ENCODE measurements at places on chromosomes 5 and 9.

GRCh38 chr9:126633881-126634558 is 20.3 kb downstream of the LMX1B start:
- no peak for DNase-seq

GRCh38 chr5:125056671-125057485 is 310.4 kb upstream of the ZNF608 start:
- no peak for DNase-seq

DNA sequence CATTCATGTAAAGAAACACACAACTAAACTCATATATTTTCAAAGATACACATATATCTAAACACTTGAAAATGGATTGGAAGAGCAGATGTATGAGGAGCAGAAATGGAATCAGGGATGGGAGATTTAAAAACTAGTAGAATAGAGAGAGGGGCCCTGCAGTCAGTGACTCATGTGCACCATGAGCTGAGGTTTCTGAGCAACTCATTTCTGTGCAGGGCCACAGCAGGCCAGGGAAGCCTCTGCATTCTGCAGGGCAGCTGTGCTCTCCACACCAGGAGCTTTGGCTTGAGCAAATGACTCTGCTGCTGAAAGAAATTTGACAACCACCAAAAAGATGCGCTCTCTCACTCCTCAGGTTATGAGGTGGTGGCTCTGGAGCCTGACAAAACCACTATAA is 27.1 kb downstream of the LHX6 start:
- no peak for DNase-seq

DNA sequence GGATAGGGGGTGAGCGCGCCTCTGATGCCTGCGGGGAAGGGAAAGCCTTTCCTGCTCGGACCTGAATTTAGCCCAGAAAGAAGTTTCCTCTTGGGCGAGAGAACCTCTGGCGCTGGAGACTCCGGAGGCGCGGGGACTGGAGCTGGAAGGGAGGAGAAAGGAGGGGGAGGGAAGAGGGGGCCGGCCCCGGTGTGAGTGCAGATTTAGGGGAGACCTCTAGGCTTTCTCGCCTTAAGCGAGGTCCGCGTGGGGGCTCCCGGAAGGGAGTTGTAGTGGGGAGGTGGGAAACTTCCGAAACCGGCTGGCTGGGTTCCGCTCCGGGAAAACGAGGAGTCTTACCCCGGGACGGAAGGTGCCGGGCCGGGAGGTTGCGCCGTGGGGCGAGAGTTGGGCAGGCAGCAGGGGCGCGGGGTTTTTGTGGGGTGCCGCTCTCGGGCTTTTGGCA is 1.3 kb downstream of the PCSK5 start:
- DNase-seq = no peak

DNA sequence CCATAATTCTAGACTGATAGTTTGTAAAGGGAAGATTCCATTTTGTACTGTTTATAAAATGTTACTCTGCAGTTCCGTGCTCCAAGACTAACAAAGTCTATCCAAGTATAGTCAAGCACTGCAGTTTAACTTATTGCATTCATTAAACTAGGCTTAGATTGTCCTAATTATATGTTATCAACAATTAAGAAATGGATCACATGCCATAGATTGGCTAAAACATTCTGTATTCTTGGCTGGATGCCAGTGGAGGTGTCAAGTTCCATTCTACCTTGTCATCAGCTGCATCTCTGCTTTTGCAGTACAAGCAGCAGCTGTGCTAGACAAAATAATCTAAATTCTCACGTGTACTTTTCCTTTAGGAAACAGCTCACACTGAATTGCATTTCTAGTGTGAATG is 69.4 kb upstream of the MEF2C start:
- no peak for DNase-seq

Data from CD4-positive, alpha-beta T cell treated with Interleukin-6 at 100 ng/mL for 8 hours (primary cell).